ENCODE measurements at places on chromosomes 16 and 17. TPM values are rescaled to one million over a fixed set of nuclear protein-coding genes. Genes with fewer than 3 reads are reported as not detected.

DNA sequence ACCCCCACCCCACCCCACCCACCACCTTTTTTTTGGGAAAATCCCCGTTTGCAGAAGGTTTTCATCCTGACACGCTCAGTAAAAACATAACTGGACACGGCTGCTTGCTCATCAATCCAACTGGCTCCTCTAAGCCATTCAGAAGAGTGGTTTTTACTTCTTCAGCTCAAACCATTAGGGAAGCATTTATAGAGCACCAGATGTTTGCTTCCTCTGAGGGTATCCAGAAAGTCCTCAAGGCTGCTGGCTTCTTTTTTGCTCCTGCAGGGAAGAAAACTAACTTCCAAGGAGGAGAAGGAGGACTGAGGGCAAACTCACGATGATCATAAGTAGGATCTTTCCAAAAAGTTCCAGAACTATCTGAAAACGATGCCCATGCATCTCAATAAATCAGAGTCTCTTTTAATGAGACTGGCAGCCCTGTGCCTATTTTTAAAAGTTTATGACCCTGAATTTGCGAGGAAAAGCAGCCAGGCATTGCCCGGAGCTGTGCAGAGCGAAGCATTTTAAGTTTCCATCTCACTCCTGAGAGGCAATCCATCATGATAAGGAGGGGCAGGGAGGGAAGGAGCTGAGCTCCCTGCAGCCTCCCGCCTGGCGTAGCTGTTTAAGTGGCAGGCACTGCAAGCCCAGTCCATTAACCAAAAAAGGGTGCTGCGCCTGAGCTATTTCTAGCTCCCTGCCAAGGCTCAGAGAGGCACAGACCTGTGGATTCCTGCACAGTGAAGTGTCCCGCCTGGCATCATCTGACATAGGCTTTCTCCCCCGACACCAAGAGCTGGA lies 146.3 kb upstream of the FOXF1 start:
- no peaks in the 10 kb centered on the region for H3K36me3 ChIP-seq
- H3K27ac ChIP-seq: no peak overlapping the region
- H3K4me1 ChIP-seq: no peaks in the 10 kb centered on the region
- H3K4me3 ChIP-seq: no peak overlapping the region
- peaks cover 2% of the 10 kb centered on the region for H3K27me3 ChIP-seq

GRCh38 chr17:59315866-59316265 lies 15.6 kb upstream of the YPEL2 start:
- no peaks in the 10 kb centered on the region for H3K36me3 ChIP-seq
- peaks cover 5% of the 10 kb centered on the region for H3K4me1 ChIP-seq
- no peak for DNase-seq
- no peak overlapping the region for H3K4me3 ChIP-seq

GRCh38 chr17:49157784-49158183 lies 25.2 kb downstream of the B4GALNT2 start:
- DNase-seq: no peak
- H3K27me3 ChIP-seq: peaks cover 25% of the 10 kb centered on the region

DNA sequence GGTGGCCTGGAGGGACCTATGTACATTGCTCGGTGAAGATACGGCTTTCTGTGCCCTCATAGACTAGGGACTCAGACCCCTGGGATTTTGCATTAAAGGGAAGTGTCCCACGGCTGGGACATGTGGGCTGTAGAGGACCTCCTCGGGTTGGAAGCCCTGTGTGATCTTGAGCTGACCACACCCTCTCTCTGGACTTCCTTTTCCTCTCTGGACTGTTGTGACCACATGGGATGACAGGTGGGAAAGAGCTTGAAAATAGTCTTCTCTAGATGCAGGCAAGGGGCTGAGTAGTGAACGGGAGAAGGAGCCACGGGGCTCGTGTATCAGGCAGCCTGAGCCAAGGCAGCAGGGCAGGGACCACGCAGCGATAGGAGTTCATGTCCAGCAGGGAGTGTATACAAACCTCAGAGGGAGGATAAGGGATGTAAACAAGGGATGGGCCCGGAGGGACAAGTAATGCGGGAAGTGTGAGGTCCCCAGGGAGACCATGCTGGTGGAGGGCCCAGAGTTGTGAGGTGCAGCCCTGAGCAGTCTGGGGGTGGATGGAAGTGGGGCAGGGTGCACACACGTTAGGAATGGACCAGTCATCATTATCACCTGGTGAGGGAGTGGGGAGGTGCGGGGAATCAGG lies 4.5 kb upstream of the SLC4A1 start:
- H3K27ac ChIP-seq: no peak overlapping the region
- no peak for DNase-seq
- H3K4me3 ChIP-seq: no peak overlapping the region
- peaks cover 6% of the 10 kb centered on the region for H3K27me3 ChIP-seq

The CD300H gene
- total RNA-seq: not detected

The NUFIP2 gene
- 60.1 TPM for total RNA-seq

The TGFB1I1 gene
- 0.25 TPM for total RNA-seq

The EVI2B gene
- total RNA-seq: 109 TPM

The SOX8 gene
- 0.13 TPM for total RNA-seq

The ADAD2 gene
- not detected for total RNA-seq

Measured in activated CD4-positive, alpha-beta memory T cell treated with anti-CD3 and anti-CD28 coated beads, Interleukin-2, amount 10 ng/mL, durations not matched to agents 7 days and 5 days (primary cell).